ENCODE measurements at places on chromosomes 12 and 14.

DNA sequence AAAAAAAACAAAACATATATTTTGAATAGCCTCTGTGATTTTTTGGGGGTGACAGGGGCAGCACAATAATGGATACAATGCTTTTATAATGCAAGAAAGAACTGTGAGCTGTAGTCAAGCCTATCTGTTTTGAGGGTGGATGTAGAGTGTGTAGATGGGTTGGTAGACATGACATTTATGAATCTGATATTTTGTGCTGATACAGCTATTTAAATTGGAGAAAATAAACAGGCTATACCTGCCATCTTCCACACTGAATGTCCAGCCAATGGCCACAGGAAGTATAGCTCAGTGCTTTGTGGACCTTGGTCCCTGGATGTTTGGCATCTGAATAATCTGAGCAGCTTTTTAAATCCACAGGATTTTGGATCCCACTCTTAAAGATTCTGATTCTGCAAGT is 175.0 kb downstream of the NEDD1 start:
- no peak for DNase-seq

DNA sequence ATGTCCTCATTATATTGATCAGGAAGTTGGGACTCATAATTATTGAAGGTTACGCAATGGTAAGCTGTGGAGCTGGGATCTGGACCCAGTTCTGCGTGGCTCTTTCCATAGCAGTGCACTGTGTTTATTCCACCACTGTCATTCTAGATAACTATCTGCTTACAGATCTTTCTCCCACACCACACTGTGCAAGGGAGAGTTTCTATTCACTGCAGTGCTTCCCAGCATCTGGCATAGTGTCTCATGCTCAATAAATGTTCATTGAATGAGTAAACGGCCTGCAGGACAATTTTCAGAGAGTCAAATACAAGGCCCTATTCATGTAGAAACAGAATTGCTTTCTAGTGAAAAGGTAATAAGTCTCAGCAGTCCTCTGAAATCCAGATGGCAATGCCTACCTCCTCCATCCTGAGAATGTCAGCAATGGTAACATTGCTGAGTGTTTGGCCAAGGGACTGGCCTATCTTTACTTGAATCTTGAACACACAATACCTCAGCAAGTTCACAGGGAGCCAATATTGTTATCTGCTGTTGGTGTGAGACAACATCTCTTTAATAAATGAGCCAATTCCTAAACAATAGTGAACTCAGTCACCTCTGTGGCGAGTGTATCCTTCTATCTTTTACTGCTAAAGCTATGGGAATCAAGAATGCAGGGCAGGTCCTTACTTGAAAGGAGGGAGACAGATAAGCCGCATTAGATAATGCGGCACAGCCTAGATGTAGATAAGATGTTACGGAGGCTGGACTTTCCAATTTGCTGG is 332.4 kb upstream of the PRICKLE1 start:
- DNase-seq: no peak

DNA sequence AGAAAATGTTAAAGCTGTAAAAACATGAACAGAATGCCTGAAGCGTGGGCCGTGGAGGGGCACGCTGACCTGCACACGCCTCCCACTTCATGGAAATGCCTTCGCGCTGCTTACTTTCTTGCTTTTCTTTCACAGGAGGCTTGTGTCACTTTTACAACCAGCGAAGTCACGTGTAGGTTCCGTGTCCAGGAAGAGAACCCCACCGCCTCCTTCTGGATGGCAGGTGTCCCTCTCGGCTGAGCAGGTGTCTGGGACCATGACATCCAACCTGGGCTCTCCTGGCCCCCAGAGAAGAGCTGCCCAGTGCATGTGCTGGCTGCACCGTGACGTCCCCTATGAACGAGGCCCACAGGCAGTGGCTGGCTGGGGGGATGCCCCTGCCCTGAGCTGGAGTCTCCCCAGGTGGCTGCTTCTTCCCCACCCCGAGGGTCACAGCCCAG is 345.0 kb upstream of the SFSWAP start:
- DNase-seq: no peak

DNA sequence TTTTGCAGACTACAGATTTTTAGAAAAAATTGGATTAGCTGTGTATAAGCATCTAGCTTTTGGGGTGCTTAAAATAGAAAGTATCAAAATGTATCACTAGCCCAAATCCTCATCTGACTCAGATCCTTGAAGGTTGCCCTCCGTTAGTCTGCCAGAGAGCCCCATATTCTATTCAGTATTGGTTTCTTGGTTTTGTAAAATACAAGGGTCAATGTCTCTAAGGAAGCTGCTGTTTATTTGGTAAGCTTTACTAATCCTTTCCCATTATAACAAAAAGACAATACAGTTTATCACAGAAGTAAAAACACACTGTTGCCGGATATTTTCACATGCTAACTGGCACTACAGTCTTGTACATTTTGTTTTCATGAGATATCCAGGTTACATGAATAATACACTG is 92.8 kb upstream of the PTHLH start:
- DNase-seq: no peak

- peak; percentile 9 for DNase-seq
Observed at GRCh38 chr12:2386566-2386965, 333.8 kb downstream of the CACNA1C start.

DNA sequence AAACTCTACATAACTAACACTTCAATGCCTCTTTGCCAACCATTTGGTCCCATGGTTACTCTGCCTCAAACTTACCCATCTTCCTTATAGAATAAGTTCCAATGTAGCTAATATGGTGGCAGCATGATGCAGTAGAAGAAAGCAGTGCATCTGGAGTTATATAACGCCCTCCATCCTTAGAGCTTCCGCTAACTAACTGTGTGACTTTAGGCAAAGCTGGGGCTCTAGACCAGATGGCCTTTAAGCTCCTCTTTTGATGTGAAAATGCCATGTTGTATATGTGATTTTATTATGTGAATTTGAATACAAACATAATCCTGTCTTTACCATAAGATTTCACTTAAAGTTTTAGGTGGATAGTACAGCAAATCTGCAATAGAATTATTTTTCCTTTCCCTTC is 6.1 kb downstream of the ABCD2 start:
- no peak for DNase-seq

- no peak for DNase-seq
Observed at GRCh38 chr12:57095440-57095839, 6.5 kb downstream of the NAB2 start.

GRCh38 chr12:20490213-20490612 is 121.9 kb downstream of the PDE3A start:
- DNase-seq: no peak

DNA sequence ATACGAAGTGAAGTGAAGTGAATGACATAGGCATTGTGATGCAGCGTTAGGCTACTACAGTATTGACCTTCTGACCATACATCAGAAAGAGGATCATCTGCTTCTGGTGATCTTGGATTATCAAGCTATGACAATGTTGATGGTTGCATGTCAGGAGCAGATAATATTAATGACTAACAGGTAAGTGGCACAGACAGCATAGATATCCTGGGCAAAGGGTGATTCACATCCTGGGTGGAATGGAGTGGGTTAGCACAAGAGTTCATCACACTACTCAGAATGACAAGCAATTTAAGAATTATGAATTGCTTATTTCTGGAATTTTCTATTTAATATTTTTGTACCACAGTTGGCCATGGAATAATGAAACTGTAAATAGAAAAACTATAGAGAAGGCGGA is 397.9 kb upstream of the ATP2B1 start:
- no peak for DNase-seq

- no peak for DNase-seq
Observed at GRCh38 chr12:124120739-124121138, 147.7 kb downstream of the ZNF664 start.

GRCh38 chr12:54028314-54029201 is at the start of gene HOXC6:
Gene HOXC6, plus strand, starts transcription at chr12:54028440. Its CDS starts 82 bp downstream, at chr12:54028522.
- peak; percentile 44 for DNase-seq

GRCh38 chr12:118694128-118694775 is 287.1 kb upstream of the SRRM4 start:
- DNase-seq: no peak

GRCh38 chr12:58159941-58160340 is 218.6 kb downstream of the ATP23 start:
- no peak for DNase-seq

- DNase-seq: no peak
Observed at GRCh38 chr12:126681676-126682075, 1585.3 kb upstream of the TMEM132C start.

GRCh38 chr14:20696764-20697163 is 8.2 kb downstream of the ANG start:
- no peak for DNase-seq

DNA sequence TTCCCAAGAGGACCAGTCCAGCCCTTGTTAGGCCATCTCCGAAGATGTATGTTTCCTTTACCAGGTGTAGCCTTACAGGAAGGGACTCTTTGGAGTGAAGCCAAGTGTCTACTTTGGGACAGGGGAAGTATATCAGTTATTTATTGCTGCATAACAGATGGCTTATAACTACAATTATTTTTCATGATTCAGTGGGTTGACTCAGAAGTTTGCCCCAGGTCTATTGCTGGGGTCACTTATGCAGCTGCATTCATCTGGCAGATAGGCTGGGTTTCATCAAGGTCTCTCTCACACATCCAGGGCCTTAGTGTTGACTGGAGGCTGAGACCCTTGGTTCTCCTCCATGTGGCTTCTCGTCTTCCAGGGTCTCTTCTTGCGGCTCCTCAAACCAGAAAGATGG is 170.1 kb downstream of the NRXN3 start:
- no peak for DNase-seq

GRCh38 chr12:100932571-100932970 is 138.0 kb downstream of the ANO4 start:
- DNase-seq: no peak

- no peak for DNase-seq
Observed at GRCh38 chr14:99163446-99163845, 108.6 kb downstream of the BCL11B start.

GRCh38 chr14:105529319-105529568 is 2.9 kb downstream of the TMEM121 start:
- no peak for DNase-seq

DNA sequence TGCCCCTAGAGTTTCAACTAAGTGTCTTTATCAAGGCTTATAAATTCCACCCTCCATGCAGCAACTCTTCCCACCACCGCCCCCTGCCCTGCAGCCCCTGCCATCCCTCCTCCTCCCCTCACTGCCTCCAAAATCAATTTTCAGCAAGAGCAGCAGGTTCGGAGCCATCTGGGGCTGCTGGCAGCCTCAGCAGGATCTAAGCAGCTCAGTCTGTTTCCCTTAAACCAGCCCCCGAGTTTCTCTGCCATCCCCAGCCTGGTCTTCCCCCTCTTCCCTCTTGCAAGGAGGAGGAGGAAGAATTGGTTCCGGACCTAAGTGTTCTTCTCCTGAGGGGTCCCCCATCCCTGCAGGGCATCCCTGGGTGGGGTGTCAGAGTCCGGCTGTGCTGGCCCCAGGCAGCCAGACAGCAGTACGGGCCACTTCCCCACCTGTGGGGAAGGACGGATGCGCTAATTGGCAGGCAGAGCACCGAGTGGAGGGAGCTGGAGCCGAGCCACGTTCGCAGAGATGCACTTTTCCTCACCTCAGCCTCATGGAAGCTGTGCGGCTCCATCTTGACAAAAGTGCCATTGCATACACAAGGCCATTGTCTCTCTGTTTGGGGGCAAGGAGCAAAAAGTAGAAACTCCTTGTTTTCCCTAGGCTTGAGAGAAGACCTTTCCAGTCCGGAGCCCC is 189.3 kb downstream of the KCNA5 start:
- no peak for DNase-seq

DNA sequence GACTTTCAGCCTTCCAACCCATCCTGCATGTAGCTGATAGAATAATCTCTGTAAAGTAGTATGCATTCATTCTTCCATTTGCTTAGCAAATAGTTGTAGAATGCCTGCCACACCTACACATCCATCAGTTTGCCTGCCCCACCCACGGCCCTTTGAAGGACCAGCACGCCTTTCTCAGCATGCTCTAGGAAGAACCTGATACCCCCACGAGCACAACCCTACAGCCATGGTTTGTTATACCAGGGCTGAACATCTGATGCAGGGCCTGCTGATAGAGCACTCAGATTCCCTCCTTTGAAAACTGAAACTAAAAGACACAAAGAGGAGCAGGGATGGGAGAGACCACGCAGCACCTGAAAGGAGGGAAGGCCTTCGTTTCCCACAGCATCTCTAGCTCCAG is 205.1 kb downstream of the ANO2 start:
- no peak for DNase-seq

GRCh38 chr12:45284096-45284901 is 68.4 kb downstream of the ANO6 start:
- no peak for DNase-seq

- DNase-seq: peak; percentile 57
Observed at GRCh38 chr14:50830044-50830931, 674 bp downstream of the NIN start.

GRCh38 chr12:52055731-52056711 is 4.8 kb downstream of the NR4A1 start:
- no peak for DNase-seq

DNA sequence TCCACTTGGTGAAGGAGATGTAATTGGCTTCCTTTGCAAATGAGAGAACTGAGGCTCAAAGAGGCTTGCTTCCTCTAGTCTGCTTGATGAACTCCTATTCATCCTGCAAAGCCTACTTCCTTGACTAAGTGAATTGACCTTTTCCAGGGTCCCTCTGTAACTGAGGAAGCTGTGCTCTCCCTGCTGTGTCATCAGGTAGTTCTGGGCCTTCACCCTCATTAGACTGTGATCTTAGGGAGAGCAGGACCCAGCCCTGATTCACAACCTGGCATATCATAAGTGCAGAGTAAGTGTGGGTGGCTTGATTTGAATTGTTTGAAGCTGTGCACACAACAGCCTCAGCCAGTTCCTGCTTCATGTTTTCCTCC is 16.3 kb downstream of the ASB2 start:
- DNase-seq: no peak

GRCh38 chr12:116123451-116124258 is 153.8 kb downstream of the MED13L start:
- peak; percentile 30 for DNase-seq

DNA sequence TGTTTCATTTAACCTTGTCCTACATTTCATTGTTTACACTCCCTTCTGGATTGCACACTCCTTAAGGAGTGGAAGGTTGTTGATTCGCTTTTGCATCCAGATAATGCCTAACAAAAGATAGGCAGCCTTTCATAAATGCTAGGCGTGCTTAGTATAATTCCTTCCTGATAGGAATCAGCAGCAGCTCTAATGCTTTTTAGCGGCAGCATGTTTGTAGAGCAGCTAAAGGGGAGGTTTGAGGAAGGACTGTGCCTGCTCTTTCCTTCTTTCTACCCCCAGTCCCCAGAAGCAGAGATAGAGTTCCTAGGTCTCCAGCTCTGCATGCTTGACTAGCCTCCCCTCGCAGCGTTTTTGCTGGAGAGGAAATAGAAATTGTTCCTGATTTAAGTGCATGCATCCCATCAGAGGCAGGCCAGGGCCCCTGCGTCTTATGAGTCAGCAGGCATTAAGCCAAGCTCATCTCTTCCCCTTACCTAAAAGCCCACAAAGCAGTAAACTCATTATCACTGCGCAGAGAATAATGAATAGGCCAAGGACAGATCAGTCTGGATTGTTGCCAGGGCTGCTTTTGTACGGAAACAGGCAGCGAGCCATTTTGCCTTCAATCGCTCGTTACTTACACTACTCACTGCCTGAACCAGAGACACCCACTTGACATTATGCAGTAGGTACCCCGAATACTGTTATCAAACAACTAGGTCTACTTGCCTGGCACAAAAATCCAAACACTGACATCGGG is 14.0 kb upstream of the TBPL2 start:
- peak; percentile 97 for DNase-seq

- DNase-seq: no peak
Observed at GRCh38 chr12:107057071-107057834, 36.1 kb downstream of the CRY1 start.

GRCh38 chr14:100191584-100192249 is 32.3 kb upstream of the DEGS2 start:
- no peak for DNase-seq
